Renal pelvis (tissue), 12 donors: ENCODE measurements at places on chromosomes 5 and 9. TPM values are rescaled to one million over a fixed set of nuclear protein-coding genes. Genes with fewer than 3 reads are reported as not detected.

DNA sequence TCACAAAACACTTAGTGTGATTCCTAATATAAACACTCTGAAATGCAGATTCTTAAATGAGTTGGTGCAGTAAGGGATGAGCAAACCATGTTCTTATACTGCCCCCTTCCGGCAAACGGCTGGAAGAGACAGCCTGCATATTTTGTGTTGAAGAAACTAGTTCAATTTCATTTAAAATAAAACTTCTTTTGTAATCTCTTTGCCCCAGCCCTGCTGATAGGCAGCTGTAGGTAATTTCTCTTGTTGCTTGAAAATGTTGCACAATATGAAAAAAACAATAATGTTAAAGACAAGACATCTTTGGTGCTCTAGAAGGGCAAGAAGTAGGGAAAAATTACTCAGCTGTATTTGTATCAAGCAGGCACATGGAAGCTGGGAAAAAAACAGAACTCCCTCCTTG, 89.7 kb upstream of the CCNG1 start:
- peak; percentile 48 for DNase-seq

DNA sequence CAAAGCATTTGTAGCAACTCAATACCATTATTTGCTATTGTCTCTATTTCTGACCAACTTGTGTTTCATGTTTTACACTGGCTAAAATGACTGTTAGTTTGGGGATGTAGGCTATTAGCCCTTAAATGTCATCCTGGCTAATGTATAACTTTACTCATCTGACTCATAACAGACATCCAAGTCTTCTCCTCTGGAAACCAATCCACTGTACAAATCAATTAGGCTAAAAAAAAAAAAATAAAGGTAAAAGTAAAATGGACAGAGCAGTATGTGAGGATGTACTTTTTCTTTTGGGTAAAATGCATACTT, 20.6 kb downstream of the MEGF9 start:
- DNase-seq: no peak

- no peak for DNase-seq
These were observed 134.8 kb downstream of the GABRG2 start for GRCh38 chr5:162202285-162202880.

GRCh38 chr5:138273834-138274188, 610 bp downstream of the GFRA3 start:
- no peak for DNase-seq

DNA sequence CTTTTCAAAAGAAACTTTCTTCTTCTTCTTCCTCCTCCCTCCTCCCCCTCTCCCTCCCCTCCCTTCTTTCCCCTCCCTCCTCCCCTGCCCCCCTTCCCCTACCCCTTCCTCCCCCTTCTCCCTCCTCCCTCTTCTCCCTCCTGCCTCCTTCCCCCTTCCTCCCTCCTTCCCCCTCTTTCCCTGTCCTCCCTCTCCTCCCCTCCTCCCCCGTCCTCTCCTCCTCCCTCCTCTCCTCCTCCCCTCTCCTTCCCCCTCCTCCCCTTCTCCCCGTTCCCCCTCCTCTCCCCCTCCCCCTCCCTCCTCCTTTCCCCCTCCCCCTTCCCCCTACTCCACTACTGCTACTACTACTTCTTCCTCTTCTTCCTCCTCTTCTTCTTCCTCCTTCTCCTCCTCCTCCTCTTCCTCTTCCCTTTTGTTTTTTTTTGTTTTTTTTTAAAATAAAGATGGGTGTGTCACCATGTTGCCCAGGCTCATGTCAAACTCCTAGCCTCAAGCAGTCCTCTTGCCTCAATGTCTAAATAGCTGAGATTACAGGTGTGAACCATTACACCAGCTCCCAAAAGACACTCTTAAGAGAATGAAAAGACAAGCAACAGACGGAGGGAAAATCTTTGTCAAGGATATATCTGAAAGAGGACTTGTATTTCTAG, 87.5 kb downstream of the SCAMP1 start:
- DNase-seq: no peak

The CARD9 gene
- 2.8 TPM for polyA plus RNA-seq

GRCh38 chr5:39113354-39113953, 39.3 kb upstream of the RICTOR start:
- no peak for DNase-seq

GRCh38 chr5:98433022-98433421, 340.4 kb upstream of the RGMB start:
- no peak for DNase-seq

- no peak for DNase-seq
These were observed 7.1 kb downstream of the POU4F3 start for GRCh38 chr5:146345578-146346366.

DNA sequence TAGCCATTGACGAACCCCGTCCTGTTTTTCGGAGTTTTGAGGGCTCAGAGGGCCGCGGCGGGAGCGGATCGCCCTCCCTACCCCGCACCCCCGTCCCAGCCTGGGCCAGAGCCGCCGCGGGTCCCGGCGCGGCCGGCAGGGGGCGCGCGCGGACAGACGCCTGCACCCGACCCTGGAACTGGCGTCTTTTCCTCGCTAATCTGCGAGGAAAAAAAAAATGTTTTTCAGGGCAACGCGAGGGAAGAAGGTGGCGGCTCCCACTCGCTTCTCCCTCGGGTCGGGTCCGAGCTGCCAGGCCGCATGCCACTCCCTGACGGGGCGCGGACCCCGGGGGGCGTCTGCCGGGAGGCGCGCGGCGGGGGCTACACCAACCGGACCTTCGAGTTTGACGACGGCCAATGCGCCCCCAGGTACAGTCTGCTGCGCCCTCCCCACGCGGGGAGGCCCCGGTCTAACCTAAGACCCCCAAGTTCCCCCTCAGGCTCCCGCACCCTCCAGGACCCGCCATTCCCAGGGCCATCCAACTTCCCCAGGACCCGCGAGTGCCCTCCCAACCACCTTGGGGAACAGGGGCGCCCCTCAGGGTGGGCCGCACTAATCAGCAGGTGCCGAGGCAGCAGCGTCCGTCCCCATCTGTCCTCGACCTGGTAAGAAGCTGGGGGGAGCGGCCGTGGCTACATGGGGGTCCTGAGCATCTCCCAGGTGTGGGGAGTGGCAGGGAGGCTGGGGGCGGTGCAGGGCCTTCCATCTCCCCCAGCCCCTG, at the start of gene KCNT1:
KCNT1 (plus strand) TSS at position 227 of the 763 bp plus-strand sequence; CDS start at position 301, 74 bp downstream.
- DNase-seq: peak; percentile 42

DNA sequence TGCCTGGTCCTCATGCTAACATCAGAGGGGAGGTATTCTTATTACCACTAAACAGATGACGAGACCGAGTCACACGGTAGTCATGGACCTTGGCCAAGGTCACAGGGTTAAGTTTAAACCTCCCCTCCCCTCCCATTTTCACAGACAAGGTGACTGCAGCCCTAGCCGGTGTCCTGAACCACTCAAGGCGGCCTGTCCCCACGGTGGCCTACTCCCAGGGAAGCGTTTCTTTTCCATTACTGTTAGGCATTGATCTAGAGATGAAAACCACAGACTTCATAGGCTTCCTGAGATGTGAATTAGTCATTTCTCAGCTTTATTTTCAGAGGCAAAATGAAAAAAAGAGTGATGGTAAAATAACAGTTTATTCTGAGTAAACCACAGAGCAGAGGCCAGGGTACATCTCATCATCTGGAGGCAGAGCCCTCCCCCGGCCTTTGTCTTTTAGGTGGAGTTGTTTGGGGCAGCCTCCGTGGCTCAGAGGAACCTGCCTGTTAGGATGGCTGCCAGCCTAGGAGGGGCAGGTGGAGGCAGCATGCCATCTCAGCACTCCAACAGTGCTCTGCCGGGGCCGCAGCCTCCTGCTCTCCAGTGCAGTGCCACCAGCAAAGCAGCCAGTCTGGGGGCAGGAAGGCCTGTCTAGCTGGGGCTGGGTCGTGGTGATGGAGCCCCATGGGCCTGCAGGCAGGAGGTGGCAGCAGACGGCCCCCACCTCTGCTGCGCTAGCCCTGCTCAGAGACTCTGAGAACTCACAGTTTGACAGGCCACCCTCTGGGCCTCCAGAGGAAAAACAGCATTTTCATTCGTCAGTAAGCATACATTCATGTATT, 71.2 kb downstream of the RAPGEF1 start:
- no peak for DNase-seq

DNA sequence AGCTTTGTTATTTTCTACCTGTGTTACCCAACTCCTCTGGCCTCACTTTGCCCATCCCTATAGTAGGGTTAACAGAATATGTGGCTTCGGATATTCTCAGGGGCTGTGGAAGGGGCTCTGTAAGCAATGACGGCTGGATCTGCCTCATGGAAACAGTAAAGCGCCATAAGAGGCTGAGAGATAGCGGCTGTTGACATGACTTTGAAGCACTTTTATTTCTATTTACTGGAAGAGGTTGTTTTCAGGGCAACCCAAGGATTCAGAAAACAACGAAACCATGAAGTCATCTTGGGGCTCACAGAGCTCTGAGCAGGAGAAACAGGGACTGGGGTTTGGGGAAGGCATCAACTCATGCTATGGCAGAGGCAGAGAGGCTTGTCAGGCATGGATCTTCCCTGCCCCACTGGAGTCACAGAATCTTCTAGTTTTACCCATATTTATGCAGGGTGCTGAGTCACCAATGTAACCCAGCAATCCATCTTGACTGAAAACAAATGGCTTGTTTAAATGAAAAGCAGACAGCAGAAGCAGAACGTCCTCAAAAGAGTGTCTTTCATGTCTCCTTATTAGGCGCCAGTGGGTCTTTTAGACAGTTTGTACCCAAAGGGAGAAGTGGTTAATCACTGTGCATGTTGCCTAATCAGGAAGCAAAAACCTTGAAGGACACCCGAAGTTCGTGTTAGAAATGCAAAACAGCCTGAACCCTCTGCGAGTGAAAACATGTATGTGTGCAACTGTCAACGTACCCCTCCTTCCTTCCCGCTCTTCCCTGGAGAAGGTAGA, 113.0 kb downstream of the COL23A1 start:
- peak; percentile 57 for DNase-seq

The CCL27 gene
- polyA plus RNA-seq: 0.37 TPM

- peak; percentile 16 for DNase-seq
These were observed 98.7 kb downstream of the RAPGEF6 start for GRCh38 chr5:131536211-131536826.

DNA sequence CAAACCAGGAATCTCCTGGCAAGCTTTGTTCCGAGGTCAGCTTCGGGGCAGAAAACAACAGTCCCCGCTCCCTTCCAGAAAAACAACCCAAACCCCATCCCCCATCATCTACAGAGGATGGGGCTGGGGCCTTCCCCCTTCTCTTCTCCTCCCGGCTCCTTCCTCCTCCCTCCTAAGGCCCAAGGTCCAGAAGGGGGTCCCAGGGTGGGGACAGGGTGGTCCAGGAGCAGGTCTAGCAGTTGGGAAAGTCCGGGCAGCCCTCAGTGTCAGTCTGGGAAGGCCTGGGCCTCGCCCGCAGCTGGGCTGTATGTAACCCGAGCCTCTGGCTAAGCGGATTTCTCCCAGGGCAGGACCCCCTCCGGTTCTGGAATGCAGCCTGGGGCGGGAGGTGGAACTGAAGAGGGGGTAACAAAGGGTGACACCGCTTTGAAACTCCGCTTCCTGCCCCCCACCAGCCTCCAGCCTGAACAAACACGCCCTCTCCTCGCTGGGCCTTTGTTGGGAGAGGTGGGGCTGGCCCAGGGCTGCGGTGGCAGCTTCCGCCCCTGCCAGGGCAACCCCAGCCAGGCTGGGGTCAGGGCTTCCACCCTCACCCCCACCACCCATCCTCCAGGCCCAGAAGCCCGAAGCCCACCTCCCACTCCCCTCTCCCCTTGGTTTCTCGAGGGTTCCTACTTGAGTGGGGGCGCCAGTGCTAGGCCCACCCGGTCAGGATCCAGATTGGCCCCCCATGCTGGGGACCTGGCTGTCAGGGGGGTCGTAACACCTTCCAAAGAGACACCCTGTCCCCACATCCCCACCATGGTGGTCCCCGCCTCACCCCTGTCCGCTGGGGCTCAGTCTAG, 63.5 kb downstream of the C9orf50 start:
- peak; percentile 93 for DNase-seq

DNA sequence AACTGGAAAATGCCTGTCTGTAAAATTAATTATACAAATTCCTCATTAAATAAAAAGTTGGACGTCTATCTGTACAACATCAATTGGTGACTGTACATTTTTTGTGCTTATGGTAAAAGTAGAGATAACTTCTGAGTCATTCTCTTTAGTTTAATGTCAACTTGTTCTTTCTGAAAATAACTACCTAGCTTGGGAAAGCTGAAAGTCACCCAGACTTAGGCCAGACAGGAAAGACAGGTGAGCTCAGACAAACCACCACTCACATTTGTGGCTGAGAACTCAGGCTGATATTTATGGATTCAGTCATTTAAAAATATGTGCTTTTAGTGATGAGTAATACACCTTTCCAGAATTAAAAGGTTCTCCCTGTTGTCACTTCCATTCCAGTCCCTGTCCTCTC, 31.9 kb upstream of the ENTREP1 start:
- DNase-seq: no peak

DNA sequence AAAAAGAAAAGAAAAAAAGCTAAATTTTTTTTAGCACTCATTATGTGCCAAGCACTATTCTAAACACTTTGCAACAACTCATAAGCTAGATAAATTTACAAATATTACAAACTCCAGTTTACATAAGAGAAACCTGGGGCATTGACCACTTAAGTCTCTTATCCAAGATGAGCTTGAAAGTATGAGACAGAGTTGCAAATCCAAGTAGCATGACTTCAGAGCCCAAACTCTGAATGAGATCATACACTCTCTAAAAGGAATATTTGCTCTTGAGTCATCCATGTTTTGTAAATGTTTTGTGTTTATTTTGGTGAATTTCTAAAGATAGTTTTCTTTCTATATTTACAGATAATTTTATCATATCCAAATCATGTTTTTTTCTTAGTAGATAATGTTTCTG, 4.0 kb upstream of the SHOC1 start:
- no peak for DNase-seq

The ZNF622 gene
- polyA plus RNA-seq: 23.8 TPM

The SLF1 gene
- polyA plus RNA-seq: 15.3 TPM

GRCh38 chr5:126414874-126415502, 8.2 kb upstream of the GRAMD2B start:
- DNase-seq: peak; percentile 28

The TEX48 gene
- not detected for polyA plus RNA-seq

- peak; percentile 68 for DNase-seq
These were observed 233.1 kb downstream of the MAST4 start for GRCh38 chr5:66829358-66829674.

DNA sequence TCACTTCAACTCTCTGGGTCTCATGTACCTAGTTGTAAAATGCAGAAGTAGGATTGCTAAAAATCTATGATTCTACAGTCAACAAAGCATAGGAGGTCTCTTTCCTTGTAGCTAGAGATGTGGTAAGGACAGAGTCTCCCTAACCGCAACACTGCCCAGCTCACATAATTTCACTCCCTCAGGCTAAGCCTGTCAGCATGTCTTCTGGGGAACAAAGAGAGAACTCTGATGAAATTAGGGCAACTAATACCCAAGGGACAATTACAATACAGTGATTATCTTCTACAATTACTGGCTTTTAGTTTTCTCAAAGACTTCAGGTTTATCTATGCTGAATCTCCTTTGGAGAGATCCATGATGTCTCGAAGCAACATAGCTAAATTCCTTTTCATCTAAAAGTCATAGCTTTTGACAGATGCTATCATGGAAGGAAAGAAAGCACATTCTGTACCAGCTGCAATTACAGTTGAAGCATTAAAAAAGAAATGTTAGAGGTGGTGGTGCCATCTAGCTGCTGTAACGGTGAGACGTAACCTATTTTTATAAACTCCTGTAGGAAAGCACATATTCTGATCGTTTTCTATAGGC, 141.1 kb upstream of the TARS1 start:
- no peak for DNase-seq

- DNase-seq: no peak
These were observed 113.6 kb upstream of the CLINT1 start for GRCh38 chr5:157972579-157972978.
